ENCODE measurements at places on chromosomes 1 and 21. TPM values are rescaled to one million over a fixed set of nuclear protein-coding genes. Genes with fewer than 3 reads are reported as not detected.

DNA sequence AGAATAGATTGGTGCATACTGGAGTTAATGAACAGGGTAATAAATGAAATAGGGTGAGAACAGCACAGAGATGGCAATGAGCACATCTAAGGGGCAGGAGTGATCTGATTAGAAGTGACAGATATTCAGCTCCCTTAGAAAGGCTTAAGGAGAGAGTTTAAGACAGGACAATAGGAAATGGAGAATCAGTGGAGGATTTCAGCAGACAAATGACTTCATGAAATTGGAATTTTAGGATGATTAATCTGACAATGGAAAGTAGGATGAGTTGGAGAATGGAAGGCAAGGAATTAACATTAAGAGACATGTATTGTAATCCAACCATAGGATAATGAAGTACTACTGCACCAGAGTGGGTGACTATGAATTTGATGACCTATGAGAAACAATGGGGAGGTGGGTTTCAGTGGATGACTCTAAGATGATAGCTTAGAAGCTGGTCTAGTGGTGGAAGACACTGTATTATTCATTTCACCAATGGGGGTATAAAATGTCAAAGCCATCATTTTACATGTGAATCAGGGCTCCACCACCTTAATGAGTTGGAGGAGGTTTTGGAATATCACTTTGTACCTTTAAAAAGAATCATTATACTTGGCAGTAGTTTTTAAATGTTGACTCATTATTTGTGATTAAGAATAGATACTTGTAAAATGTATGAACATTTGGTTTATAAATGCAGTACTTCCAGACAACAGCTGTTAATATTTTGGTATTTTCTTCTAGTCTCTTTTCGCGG is 139.1 kb downstream of the PLA2G4A start:
- DNase-seq: no peak

- no peak for DNase-seq
Measured at GRCh38 chr1:54977533-54978297, 2.7 kb upstream of the TMEM61 start.

- no peak for DNase-seq
Measured at GRCh38 chr1:32701421-32701911, 1.1 kb downstream of the SYNC start.

DNA sequence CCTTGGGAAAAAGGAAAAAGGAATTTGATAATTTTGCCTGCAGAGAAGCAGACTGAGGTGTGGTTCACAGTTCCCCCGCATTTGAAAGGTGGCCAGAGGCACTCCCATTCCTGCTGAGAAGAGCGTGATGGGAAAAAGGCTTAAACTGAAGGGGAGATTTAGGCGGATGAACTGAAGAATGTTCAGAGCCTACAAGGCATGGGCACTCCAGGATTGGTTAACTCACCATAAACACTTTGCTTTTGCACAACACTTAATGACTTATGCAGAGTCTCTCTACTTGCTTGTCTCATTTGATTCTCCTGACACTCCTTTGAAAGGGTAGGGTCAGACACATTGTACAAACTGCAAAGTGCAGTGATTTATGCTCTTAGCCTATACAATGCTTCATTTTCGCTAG is 119.6 kb upstream of the RUNX1 start:
- no peak for DNase-seq

- DNase-seq: no peak
Measured at GRCh38 chr1:85615586-85616363, 35.2 kb downstream of the CCN1 start.

DNA sequence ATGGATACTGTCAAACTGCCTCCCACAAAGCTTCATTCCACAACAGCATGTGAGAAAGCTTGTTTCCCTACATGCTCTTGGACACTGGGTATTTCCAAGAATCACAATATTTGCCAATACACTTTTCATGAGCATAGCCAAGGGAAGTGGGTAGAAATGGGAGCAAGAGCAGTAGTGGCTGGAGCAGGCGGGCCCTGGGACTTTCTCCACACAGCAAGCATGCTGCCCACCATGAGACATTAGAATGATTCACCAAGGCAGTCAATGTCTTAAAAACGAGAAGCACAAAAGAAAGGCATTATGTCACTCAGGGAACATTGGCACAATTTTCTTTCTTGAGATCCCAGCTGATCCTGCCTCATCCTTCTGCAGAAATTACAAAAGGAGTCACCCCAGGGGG is 371.6 kb upstream of the RUNX1 start:
- DNase-seq: no peak

The CDC7 gene
- total RNA-seq: 5.8 TPM

GRCh38 chr1:221274373-221274772 is 395.1 kb downstream of the HLX start:
- DNase-seq: no peak

DNA sequence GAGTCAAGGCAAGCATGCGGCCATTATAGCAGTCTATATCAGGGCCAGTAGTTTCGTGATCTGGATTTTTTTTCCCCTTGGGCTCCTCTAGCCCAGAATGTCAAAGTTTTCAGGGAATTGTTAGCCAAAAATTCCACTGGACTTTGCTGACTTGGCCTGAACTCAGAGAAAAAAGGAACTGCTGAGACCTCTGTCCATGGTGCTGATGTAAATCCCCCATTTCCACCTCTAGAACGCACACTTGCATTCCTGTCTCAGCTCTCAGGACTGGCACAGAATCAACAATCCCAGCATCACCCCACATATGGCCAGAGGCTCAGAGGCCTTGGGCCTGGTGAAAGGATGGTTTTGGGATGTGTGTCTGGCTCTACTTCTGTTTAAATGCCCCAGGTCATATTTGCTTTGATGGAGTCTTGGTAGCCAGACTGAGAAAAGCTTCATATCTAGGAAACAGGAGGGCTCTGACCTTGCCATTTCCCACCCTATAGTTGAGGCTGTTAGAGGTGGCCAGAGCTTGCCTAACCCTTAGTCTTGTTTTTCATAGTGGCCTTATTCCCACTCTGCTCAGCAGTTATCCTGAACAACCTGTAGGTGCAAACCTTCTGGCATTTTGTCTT is 16.9 kb upstream of the EFCAB14 start:
- DNase-seq: no peak

GRCh38 chr1:157137408-157138219 is 581 bp downstream of the ETV3 start:
- DNase-seq: no peak

DNA sequence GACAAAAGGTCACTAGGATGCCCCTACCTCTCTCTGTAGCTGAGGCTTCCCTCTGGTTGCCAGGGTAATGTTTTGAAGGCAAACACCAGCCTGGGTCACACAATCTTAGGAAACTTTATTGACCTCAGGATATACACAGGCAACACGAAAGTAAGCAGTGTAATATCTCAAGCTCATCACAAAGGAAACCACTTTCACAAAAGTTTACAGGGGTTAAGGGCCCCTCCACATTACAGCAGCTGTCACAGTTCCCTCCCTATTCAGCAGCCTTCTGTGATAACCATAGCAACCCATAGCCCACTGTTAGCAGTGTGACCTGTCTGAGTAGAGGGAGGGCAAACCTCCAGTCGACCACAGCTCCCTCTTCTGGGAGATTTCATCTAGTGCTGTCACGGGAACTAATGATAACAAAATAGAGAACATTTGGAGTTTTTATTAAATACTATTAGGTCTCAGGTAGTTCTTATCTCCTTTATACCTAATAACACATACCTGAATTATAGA is 149.8 kb downstream of the PTPRC start:
- no peak for DNase-seq

- no peak for DNase-seq
Measured at GRCh38 chr1:154992721-154993571, 440 bp upstream of the LENEP start.

DNA sequence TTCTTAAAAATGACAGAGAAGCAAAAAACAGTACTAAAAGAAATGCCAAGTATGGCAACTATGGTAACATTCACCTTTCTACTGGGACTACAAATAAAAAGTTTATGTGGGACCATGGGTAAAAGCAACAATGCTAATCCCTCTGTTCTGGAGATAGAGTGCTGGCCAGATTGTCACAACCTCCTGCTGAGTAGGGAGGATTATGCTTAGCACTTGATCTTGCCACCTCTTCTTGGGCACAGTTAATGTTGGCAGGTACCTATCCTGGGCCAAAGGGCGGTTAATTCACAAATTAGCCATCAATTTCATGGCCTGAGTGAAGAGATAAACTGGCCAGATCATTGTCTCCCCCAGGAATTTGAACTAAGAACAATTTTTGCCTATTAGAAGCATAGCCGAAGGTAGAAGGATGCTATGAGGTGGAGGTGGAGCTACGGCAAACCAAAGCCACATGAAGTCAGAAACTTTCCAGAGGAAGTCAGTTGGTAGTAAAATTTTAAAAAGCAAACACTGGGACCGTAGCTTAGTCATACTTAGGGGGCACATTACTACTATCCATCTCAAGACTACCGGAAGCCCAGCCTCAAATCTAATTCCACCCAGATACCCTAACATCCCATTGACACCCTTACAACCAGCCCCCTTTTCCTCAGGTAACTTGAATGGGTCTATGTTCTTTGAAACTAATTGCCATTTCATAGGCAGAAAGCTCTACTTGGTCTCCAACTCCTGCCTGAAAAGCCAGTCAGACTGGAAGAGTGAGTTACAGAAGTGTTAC is 2.7 kb downstream of the SCYL3 start:
- DNase-seq: no peak

The FAM151A gene
- not detected for total RNA-seq

The PHACTR4 gene
- total RNA-seq: 27.2 TPM

DNA sequence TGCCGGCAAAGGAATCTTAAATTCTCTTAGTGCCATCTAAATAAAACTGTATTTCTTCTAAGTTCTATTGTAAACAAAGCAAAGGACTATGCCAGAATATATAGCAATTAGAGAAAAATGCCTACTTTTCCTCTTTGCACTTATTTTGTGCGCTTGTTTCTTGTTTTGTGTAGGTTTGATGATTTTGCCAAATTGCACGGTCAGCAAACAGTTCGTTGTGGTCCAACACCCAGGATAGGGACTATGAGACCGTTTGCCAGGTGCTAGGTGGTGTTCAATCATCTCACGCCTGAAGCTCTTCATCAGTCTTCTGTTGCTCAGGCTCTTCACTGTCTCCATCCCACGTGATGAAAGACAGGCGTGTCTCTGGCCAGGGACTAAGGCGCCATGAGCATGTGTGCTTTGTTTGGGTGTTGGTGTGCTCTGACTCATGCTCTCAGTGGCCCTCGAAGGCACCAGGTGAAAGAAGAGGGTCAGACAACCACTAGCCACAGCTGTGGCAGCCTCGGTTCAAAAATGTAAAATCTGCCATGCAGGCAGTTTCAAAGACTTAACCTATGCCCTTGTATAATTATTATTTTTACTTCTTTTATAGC is 36.9 kb upstream of the KCNE1 start:
- no peak for DNase-seq

DNA sequence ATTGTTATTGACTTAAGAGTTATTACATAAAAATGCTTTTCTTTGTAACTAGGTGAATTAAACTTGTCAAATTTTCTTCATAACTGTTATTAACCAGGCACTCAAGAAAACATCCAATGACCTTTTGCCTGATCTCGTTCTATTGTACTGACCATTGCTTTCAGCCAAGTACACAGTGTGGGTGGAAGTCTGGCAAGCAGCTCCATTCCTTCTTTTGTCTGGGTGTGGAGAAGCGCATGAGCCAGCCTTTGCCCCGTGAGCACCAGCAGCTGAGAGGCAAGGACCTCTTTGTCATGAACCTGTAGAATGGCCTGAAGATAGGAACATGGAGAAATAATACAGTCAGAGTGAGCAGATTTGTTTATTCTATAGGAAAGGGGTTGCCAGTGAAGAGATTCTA is 57.5 kb downstream of the IARS2 start:
- DNase-seq: no peak

- DNase-seq: peak; percentile 27
Measured at GRCh38 chr1:906600-907420, 16.9 kb upstream of the SAMD11 start.

DNA sequence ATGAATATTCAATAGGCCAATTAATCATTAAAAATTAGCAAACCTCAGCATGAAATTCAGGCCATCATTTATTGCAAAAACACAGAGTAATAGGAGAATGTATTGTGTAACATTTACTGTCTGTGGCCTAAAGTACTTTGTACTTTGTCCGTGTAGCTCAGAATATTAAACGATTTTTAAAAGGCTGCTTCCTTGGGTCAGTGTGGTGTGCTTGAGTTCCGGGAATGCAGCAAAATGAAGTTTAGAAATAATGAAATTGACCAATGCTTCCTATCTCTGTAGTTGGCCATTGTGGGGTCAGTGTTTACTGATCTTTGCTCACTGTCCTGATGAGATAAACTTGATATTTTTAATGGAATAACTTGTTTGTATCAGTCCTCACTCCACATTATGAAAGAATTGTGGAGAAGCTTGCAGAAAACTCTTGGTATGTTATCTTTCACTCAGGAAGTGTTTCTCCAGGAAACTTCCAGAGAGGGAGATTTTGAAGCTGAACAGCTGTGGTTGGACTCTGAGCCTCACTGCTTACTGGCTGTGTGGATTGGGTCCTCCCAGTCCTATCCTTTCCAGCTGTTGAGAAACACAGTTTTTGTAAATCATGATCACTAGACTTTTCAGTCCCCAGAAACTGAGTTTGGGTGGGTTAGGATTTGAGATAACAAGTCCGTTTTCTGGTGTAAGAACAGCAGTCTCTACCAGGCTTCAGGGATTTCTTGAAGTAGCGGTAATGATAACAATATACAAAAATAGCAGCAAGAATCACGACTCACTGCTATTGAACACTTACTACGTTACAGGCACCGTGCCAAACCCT is 19.2 kb upstream of the MTARC1 start:
- DNase-seq: no peak

The UMODL1 gene
- 0.04 TPM for total RNA-seq

GRCh38 chr1:199585392-199585791 is 442.1 kb upstream of the NR5A2 start:
- DNase-seq: no peak

DNA sequence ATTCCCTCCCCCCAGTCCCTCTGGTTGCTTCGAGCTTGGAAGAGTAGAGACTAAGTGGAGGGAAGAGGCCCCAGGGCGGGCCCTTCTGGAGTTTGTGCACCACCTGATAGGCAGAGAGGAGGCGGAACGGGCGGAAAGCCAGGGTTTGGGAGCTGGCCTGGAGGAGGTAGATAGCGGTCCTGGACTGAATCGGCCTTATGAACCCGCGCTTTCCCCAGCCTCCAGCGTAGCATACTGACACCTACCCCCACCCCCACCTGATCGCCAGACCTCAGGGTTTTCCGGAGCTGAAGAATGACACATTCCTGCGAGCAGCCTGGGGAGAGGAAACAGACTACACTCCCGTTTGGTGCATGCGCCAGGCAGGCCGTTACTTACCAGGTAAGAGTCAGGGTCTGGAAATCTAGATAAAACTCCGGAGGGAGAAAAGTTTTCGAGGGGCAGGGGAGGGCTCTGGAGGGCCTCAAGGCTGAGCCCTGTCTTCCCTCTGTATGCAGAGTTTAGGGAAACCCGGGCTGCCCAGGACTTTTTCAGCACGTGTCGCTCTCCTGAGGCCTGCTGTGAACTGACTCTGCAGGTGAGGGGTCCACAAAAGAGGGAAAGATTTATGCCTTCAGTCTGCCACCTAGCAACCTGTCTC is 705 bp downstream of the UROD start:
- DNase-seq: no peak

The LAD1 gene
- 0.10 TPM for total RNA-seq

All from activated B cell treated with CpG ODN at 0.5 μM for 24 hours (primary cell).